CD4-positive, alpha-beta T cell treated with Interleukin-6 for 4 hours (primary cell): ENCODE measurements at places on chromosomes 3 and 15.
A peak's percentile ranks its signal among the peaks of the same experiment; 100 is the strongest.

DNA sequence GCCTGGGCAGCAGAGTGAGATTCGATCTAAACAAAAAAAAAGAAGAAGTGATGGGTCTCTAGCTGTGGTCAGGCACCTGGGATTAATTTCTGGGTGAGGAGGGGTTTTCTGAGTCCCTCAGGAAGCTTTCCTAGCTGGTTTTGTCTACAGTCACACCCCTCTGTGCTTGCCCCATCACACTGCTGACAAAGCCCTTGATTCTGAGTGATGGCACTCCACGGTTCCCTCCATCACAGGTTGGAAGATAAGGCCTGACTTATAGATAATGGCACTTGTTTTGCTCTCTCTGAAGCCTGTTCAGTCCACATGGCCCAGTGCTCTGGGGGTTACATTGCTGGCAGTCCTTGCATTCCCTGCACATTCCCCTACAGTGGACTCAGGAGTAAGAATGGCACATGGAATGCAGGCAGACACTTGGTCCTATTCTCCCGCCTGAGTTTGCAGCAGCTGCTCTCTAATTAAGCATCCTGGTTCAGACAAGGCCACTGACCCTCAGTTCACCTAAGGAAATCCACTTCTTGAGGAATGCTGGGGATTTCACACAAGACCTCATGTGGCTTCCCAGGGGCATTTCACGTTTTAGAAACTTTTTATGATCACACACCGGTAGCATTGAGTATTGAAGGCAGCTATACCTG, 81.0 kb upstream of the NMNAT3 start:
- DNase-seq: no peak

DNA sequence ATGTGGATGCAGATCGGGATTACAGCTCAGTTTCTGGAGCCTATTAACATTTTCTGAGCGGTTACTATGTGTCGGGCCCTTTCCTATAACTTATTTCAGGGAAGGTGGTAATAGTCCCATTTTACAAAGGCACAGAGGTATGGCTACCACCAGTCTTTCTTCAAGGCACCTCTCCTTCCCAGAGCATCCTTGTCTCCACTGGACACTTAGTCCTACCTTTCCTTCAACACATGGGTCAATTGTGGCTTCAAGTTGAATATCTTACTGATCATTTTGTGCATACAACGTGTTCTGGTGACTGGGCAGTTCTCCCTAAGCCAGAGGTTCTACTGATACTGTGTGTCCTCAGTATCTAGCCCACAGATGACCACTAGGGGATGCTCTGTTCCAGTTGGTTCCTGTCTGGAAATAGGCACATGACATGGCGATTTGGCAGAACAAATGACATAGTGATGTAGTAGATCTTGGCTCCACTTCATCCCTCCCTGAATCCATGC, 60.7 kb upstream of the CMTM8 start:
- peak; percentile 64 for DNase-seq

GRCh38 chr3:87694678-87695077, 364.1 kb downstream of the CGGBP1 start:
- DNase-seq: no peak

GRCh38 chr3:195854628-195855294, 43.0 kb upstream of the MUC4 start:
- no peak for DNase-seq

DNA sequence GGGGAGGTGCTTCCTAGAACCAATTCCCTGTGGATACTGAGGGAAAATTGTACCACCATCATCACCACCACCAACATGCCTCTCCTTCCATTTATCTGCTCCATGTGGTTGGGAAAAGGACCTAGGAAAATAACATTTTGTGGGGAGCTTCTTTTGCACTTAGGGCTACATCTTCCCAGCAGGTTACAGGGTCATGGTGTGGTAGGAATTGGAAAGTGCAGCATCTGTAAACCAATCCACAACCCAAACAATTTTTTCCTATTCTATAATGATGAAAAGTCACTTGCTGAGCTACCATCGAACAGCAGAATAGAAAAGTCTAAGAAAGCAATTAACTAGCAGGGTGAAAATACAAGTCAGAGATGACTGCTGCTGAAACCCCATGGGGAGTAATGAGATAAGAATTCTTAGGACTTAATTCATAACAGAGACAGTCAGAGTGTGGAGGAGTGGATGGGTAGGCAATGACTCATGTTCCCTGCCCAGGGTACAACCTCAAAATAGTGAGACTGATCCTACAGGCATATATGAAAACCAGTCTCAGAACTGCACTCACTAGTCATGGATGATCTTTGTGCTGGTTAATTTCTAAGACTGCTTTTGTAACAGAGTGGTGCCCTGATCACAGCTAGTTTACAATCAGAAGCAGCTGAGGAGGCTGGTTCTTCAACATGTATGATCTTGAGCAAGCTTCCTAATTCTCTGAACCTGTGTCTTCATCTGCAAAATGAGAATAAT, 38.1 kb upstream of the LEKR1 start:
- DNase-seq: peak; percentile 2

GRCh38 chr3:73378207-73378606, 246.5 kb downstream of the PDZRN3 start:
- no peak for DNase-seq

GRCh38 chr3:97835761-97836160, 13.9 kb downstream of the CRYBG3 start:
- DNase-seq: no peak

- DNase-seq: no peak
Measured at GRCh38 chr15:36458411-36458810, 121.0 kb upstream of the CDIN1 start.

DNA sequence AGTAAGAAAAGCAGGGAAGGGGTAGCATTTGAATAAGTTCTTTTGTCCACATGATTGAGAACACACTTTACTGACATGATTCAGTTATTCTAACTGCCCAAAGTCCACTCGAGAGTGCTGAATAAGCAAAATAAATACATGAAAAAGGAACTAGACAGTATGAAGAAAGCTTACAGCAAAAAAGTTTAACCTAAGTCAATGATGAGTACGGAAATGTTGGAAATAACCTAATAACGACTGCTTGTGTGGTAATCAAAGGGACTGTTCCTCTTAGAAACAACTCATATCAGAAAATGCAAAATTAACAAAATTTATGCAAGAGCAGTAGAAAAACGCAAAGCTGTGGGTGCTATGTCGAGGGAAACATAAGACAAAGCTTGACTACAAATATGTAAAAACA, 36.6 kb downstream of the DMXL2 start:
- DNase-seq: no peak

- no peak for DNase-seq
Measured at GRCh38 chr3:45181496-45181895, 35.3 kb upstream of the CDCP1 start.
